ENCODE measurements at places on chromosomes 3 and 15. TPM values are rescaled to one million over a fixed set of nuclear protein-coding genes. Genes with fewer than 3 reads are reported as not detected.

- H3K4me1 ChIP-seq = no peaks in the 10 kb centered on the region
- no peak overlapping the region for H3K27ac ChIP-seq
- no peak for DNase-seq
- H3K36me3 ChIP-seq = no peaks in the 10 kb centered on the region
- H3K27me3 ChIP-seq = no peaks in the 10 kb centered on the region
- H3K4me3 ChIP-seq = no peak overlapping the region
Observed at GRCh38 chr15:76987896-76988860, 6.7 kb upstream of the PSTPIP1 start.

DNA sequence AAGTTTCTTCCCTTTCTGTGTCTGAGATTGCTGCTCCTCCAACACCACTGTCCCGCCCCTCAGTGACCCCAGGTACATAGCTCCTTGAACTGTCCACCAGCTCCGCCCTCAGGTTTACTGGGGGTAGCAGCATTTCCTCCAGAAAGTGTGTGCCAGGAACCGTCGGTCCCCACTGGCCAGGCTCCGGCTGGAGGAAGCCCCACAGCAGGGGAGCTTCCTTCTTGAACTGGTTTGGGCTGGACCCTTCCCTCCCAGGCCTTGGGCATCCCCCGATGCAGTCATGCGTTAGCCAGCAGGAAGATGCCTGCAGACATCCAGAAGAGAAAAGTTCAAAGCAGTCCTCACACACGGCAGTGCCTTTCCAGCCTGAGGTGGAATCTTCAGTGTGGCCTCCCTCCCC, 19.7 kb downstream of the PAK6 start:
- DNase-seq = no peak
- H3K4me3 ChIP-seq = no peak overlapping the region
- no peak overlapping the region for H3K27ac ChIP-seq
- H3K36me3 ChIP-seq = peaks cover 24% of the 10 kb centered on the region
- peaks cover 13% of the 10 kb centered on the region for H3K4me1 ChIP-seq

DNA sequence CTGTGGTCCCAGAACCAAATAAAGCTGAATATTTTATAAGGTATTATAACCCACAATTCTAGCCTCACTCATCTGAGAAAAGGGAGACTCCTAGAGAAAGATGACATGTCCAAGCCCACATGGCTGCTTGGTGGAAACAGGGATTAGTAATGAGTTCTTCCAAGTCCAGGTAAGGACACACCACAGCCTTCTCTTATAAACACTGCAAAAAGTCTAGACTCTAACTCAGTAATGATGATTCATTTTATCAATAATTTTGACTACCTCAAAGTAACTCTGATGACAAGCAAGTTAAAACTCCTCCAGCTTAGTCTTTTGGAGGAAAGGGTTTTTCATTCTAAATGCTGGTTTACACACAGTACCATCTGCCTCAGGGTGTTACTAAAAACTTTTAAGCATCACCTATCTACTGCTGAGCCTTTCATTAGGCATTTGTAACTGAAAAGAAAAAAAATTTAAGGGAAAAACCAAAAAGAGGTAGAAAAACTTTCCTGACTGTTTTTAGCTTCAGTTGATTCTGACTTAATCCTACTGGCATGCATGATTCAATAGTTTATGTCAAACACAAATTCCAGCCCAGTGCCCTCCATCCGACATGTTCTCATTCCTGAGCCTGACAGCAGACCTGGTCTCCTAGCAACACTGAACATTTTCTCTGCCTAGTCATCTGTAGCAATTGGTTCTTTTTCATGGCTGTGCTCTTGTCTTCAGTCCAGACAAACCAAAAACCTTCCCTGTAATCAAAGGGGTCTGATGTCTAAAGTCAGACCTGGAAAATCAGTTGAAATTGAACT, 43.9 kb downstream of the P3H2 start:
- H3K4me1 ChIP-seq = peaks cover 24% of the 10 kb centered on the region
- peaks cover 4% of the 10 kb centered on the region for H3K36me3 ChIP-seq
- no peaks in the 10 kb centered on the region for H3K27me3 ChIP-seq
- DNase-seq = peak; percentile 86
- no peak overlapping the region for H3K4me3 ChIP-seq
- H3K27ac ChIP-seq = peak overlapping the region; percentile 63

- DNase-seq = no peak
- H3K27me3 ChIP-seq = no peaks in the 10 kb centered on the region
- H3K4me3 ChIP-seq = no peak overlapping the region
- no peaks in the 10 kb centered on the region for H3K36me3 ChIP-seq
- no peak overlapping the region for H3K27ac ChIP-seq
Observed at GRCh38 chr3:105490045-105490444, 123.3 kb downstream of the ALCAM start.

- no peaks in the 10 kb centered on the region for H3K36me3 ChIP-seq
- no peak for DNase-seq
- no peaks in the 10 kb centered on the region for H3K4me1 ChIP-seq
Observed at GRCh38 chr3:14540821-14541385, 761 bp upstream of the GRIP2 start.

GRCh38 chr3:114958930-114959329, 188.2 kb downstream of the ZBTB20 start:
- no peaks in the 10 kb centered on the region for H3K36me3 ChIP-seq
- H3K4me1 ChIP-seq = no peaks in the 10 kb centered on the region
- H3K27ac ChIP-seq = no peak overlapping the region

GRCh38 chr15:84917452-84917851, 33.0 kb downstream of the SLC28A1 start:
- H3K27ac ChIP-seq = no peak overlapping the region
- no peak overlapping the region for H3K4me3 ChIP-seq
- H3K4me1 ChIP-seq = peaks cover 18% of the 10 kb centered on the region
- DNase-seq = no peak
- H3K36me3 ChIP-seq = no peaks in the 10 kb centered on the region

DNA sequence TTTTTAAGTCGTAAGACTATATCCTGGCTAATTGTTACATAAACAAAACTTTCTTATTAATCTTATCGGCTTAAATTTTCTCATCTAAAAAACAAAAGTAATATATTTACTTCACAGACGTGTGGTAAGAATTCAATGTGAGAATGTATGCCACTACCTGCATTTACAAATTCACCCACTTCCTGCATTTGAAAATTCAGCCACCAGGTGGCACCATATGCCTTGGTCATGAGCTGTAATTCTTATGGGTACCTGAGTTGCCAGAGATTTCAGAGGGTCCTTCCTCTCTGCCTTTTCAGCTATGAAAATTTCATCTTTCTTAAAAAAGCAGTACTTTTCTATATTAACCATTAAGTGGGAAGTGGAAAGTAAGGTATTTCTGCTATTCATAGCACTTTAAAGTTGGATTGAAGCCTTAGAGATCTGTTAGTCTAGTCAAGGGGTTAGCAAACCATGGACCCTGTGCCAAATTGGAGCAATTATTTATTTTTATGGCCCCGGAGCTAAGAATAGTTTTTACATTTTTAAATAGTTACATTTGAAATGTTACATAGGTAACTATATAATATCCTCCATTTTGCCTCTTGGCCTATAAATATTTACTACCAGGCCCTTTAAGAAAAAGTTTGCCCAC, 127.8 kb downstream of the HCN4 start:
- no peak overlapping the region for H3K4me3 ChIP-seq
- no peak for DNase-seq
- H3K36me3 ChIP-seq = no peaks in the 10 kb centered on the region
- no peak overlapping the region for H3K27ac ChIP-seq
- H3K27me3 ChIP-seq = no peaks in the 10 kb centered on the region
- H3K4me1 ChIP-seq = no peaks in the 10 kb centered on the region

- H3K4me1 ChIP-seq = no peaks in the 10 kb centered on the region
- no peak for DNase-seq
- no peaks in the 10 kb centered on the region for H3K36me3 ChIP-seq
- H3K27me3 ChIP-seq = no peaks in the 10 kb centered on the region
- H3K27ac ChIP-seq = no peak overlapping the region
Observed at GRCh38 chr15:88401996-88402656, 65.1 kb downstream of the MRPL46 start.

DNA sequence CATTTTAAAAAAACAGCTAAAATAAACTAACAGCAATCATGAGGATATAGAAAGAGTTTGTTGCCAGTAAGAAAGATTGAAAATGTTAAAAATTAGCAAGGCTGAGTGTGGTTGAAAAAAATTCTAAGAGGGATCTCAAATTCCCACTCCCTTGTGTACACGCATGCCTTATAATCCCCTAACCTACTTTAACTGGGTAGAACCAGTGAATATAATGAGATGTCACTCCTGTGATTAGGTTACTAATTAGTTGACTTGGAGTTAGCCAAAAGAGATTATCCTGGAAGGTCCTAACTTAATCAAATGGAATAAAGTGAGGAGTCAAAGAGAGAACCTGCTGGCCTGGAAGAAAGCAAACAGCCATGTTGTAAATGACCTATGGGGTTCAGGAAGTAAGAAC, 286.0 kb upstream of the TGFBR2 start:
- H3K36me3 ChIP-seq = no peaks in the 10 kb centered on the region
- H3K4me3 ChIP-seq = no peak overlapping the region
- no peaks in the 10 kb centered on the region for H3K27me3 ChIP-seq
- DNase-seq = no peak

- H3K27ac ChIP-seq = no peak overlapping the region
- no peak overlapping the region for H3K4me3 ChIP-seq
- no peaks in the 10 kb centered on the region for H3K27me3 ChIP-seq
- DNase-seq = no peak
- H3K36me3 ChIP-seq = no peaks in the 10 kb centered on the region
Observed at GRCh38 chr3:180123928-180124327, 87.2 kb upstream of the PEX5L start.

- peak; percentile 7 for DNase-seq
- no peaks in the 10 kb centered on the region for H3K4me1 ChIP-seq
- no peaks in the 10 kb centered on the region for H3K36me3 ChIP-seq
- H3K27me3 ChIP-seq = peaks cover 23% of the 10 kb centered on the region
Observed at GRCh38 chr15:98292442-98293240, 332.1 kb downstream of the ARRDC4 start.

DNA sequence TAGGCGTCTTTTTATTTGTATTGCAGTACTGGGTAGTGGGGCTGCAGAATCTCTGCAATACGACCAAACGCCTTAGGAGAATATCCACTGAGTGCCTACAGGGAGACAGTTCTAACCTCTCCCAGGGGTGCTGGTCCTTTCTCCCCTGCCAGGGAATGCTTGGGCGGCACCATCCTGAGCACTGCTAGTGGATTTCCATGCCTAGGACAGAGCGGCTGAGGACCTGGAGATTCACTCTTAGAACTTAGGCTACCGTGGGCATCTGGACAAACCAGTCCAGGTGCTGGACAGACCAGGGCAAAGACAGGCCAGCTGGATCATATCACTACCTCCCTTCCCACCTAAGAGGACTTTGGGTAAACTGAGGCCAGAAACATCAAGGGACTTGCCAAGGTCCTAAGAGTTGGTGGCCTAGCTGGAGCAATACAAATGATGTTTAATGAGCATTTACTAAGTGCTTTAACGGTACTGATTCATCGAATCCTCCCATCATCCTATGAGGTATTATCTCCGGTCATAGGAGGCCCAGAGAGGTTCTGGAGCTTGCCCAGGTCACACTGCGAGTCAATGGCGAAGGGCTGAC, 902 bp downstream of the TMEM44 start:
- no peaks in the 10 kb centered on the region for H3K27me3 ChIP-seq
- H3K4me3 ChIP-seq = peak overlapping the region; percentile 78
- H3K27ac ChIP-seq = no peak overlapping the region
- peaks cover 1% of the 10 kb centered on the region for H3K36me3 ChIP-seq
- DNase-seq = no peak
- no peaks in the 10 kb centered on the region for H3K4me1 ChIP-seq

GRCh38 chr3:99783011-99783573, 34.6 kb upstream of the CMSS1 start:
- DNase-seq = no peak
- H3K4me3 ChIP-seq = no peak overlapping the region
- no peaks in the 10 kb centered on the region for H3K27me3 ChIP-seq

DNA sequence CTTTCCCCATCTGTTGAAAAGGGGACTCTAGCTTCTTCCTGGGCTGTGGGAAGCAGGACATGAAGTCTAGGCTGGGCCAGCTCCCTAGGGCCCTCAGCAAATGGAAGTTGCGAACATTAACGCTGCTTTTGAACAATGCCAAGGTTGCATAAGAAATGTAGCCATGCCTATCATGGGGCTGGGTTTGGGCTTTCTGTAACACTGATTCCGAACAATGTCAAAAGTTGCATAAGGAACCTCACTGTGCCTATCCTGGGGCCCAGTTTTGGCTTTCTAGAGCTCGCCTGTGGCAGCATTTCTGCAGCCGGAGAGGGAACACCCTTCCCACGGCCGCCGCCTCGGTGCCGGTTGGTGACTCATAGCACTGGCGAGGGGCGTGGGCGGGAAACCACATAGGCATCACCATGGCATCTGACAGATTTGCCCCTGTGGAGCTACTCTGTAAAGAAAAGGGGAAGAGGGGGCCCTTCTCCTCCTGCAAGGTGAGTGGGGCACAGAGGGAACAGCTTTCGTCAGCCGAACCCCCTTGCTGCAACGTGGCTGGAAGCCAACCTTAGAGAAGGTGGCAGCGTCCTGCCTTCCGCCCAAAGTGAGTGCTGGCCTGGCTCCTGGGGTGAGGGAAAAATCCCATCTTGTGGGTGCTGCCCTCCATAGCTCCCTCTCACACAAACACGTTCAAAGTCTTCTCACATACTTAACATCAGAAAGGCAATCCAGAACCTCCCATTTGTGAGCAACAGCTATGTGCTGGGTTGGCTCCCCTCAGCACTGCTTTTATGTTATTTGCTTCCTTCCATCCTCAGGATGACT, 46.6 kb upstream of the ATP2B2 start:
- H3K27me3 ChIP-seq = no peaks in the 10 kb centered on the region
- no peaks in the 10 kb centered on the region for H3K36me3 ChIP-seq
- no peak overlapping the region for H3K27ac ChIP-seq
- no peak overlapping the region for H3K4me3 ChIP-seq
- peaks cover 16% of the 10 kb centered on the region for H3K4me1 ChIP-seq

DNA sequence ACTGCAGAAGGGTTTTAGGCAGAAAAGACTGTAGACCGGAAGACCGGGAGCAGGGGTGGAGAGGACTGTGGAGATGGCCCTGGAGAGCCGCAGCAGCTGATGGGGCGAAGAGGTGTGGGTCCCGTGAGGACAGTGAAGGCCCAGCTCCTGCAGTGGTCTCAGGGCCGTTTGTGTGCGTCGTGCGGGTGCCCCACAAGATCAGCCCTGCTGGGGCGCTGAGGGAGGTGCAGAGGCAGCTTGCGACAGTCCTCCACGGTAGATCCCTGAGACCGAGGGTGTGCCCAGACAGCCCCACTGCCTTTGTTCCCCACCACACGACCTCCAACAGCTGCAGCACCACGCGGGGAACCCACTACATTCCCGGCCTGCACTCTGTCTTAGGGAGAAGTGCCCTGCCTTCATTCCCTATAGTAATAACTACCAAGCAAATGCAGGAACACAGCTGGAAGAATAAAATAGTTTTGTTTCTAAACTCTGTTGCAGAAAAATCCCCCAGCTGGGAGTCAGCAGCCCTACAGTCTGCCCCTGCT, 19.0 kb upstream of the CRABP1 start:
- no peak overlapping the region for H3K27ac ChIP-seq
- no peak overlapping the region for H3K4me3 ChIP-seq
- no peak for DNase-seq
- H3K4me1 ChIP-seq = peaks cover 11% of the 10 kb centered on the region
- no peaks in the 10 kb centered on the region for H3K27me3 ChIP-seq
- no peaks in the 10 kb centered on the region for H3K36me3 ChIP-seq

The SLC22A13 gene
- 0.54 TPM for polyA plus RNA-seq

The PLAAT1 gene
- polyA plus RNA-seq = 0.57 TPM

The CALML4 gene
- polyA plus RNA-seq = 3.3 TPM

The SLMAP gene
- 58.0 TPM for polyA plus RNA-seq

The MYO1E gene
- 74.6 TPM for polyA plus RNA-seq

The MSL2 gene
- polyA plus RNA-seq = 4.1 TPM

The B3GALNT1 gene
- 3.6 TPM for polyA plus RNA-seq

The SUSD5 gene
- 0.09 TPM for polyA plus RNA-seq

The ABHD17C gene
- 11.8 TPM for polyA plus RNA-seq

The GP5 gene
- polyA plus RNA-seq = 0.02 TPM

The TNFSF10 gene
- polyA plus RNA-seq = 22.2 TPM

The POLQ gene
- polyA plus RNA-seq = 4.4 TPM

The PAQR5 gene
- 0.06 TPM for polyA plus RNA-seq

The AHSG gene
- 0.59 TPM for polyA plus RNA-seq

The CCDC33 gene
- not detected for polyA plus RNA-seq

Measured in keratinocyte (primary cell).